Activated T-helper 1 cell treated with anti-CD3 and anti-CD28 coated beads, Interleukin-2, amount 50 U/mL, for 16 hours (primary cell): ENCODE measurements at places on chromosomes 6 and 20.

- no peak for DNase-seq
Observed at GRCh38 chr20:45727044-45727443, 4.9 kb downstream of the SPINT4 start.

DNA sequence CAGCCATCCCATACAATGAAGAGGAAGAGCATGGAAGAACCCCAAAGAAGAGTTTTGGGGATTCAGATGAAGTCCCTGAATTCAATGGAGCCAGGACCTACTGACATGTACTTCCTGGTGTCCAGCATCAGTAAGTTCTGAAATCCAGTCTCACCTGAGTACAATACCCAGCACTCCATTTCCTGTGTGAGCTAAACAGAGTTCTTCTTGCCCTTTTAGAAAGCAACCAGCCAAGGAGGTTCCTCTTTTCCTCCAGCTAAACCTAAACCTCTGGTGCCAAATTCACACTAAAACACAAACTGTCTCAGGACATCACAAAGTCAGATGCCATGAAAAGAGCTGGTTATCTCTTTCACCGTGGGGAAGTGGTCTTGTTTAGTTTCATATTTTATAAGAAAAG, 71.5 kb downstream of the PKHD1 start:
- DNase-seq = no peak

DNA sequence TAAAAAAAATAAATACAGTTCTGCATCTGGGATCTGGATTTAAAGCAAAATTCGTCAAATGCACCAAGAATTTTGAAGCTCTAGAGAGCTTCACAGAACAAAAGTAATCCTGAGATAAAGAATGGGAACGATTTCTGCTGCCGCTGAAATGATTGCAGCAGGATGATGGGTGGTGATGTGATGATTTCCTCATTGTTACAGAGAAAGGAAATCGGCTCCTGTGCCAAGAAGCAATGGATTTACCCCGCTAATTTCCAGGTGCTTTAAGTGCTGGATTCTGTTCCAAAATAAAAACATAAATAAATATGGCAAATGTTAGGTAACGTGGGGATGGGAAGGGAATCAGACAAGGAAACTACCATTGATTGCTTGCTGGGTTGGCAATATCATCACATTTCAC, 1067.9 kb upstream of the MAP3K7 start:
- no peak for DNase-seq

DNA sequence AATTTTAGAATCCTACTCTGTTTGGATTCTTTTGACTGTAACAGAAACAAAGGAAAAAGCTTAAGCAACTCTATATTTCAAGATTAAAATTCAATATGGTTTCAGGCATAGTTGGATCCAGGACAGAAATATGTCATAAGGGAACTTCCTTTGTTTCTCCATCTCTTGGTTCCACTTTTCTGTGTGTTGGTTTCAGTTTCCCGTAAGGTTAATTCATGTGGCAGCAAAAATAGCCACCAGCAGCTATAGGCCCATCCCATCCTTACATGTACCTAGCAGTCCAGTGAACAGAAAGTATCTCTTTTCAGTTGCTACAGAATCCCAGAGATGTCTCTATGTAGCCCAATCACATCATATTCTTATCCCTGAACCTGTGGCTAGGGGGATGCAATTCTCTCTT, 8.8 kb upstream of the FAM8A1 start:
- DNase-seq = no peak

GRCh38 chr6:44119704-44120262, 7.5 kb downstream of the MRPL14 start:
- DNase-seq = no peak

GRCh38 chr20:20904501-20904831, 192.0 kb upstream of the RALGAPA2 start:
- no peak for DNase-seq

DNA sequence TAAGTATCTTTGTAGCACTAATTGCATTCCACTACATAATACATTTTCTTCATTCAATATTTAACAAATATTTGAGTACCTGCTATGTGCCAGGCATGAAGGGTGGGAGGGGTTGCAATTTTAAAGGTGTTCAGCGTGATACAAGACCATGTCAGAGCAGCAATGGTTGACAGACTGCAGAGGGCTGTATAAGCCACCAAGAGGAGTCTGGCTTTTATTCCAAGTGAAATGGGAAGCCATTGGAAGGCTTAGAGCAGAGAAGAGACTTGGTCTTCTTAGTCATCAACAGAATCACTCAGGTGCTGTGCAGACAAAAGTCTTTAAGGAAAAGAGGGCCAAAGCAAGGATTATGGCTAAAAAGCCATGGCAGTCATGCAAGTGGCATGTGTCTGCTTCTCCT, 360.8 kb upstream of the ARID1B start:
- DNase-seq = no peak

GRCh38 chr6:128074567-128074966, 173.7 kb upstream of the THEMIS start:
- no peak for DNase-seq

GRCh38 chr6:133286765-133287164, 45.6 kb downstream of the EYA4 start:
- no peak for DNase-seq

- DNase-seq = no peak
Observed at GRCh38 chr20:15814911-15815310, 758.3 kb downstream of the KIF16B start.

- DNase-seq = no peak
Observed at GRCh38 chr6:46894433-46894832, 27.3 kb downstream of the ADGRF5 start.

DNA sequence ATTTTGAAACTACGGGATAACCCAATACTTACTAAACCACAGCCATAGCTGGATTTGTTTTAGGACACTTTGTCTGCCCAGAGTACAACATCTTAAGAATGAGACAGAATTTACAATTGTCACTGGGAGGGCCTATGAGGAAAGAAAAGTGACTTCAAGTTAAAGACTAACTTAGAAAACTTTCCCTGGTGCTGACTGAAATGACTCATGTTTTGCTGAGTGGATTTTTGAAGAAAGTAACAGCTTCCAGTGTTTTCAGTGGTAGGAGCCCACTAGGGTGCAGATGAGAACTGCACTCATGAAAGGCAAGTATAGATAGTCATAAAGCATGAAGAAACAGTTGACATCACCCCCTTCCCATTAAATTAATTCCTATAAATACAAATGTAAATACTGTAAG, 988.2 kb upstream of the MAP3K7 start:
- no peak for DNase-seq

GRCh38 chr6:76466286-76466685, 393.8 kb upstream of the IMPG1 start:
- no peak for DNase-seq

- no peak for DNase-seq
Observed at GRCh38 chr20:58138395-58138794, 90.1 kb downstream of the ANKRD60 start.

DNA sequence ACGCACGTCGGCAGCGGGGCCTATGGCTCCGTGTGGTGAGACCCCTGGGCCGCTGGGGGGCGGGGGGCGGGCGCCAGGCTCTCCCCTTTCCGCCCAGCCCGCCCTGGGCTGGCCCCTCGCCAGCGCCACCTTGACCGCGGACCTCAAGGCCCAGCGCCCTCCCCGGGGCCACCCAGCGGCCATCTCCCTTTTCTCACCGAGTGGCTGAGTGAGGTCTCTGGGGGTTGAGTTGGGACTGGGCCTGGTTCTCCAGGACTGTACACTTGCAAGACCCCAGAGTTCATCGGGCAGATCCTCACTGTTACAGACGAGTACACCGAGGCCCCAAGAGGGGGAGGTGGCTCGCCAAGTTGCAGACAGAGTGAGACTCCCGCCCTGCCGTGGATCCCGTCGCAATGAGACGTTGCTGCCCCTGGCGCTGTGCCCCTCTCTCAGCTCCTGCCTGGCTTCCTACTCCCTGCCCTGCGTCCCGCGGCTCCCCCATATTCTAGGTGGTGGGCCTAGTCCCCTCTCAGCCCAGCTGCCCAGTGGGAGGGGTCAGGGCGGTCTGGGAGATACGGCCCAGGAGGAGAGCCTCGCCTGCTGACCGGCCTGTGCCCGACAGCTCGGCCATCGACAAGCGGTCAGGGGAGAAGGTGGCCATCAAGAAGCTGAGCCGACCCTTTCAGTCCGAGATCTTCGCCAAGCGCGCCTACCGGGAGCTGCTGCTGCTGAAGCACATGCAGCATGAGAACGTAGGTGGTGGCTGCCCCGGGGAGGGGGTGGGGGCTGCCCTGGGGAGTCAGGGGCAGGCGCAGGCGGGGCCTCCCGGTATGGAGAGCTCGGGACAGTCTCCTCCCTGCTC, 576 bp downstream of the MAPK13 start:
- no peak for DNase-seq

GRCh38 chr6:35629876-35630378, 58.8 kb downstream of the FKBP5 start:
- no peak for DNase-seq

DNA sequence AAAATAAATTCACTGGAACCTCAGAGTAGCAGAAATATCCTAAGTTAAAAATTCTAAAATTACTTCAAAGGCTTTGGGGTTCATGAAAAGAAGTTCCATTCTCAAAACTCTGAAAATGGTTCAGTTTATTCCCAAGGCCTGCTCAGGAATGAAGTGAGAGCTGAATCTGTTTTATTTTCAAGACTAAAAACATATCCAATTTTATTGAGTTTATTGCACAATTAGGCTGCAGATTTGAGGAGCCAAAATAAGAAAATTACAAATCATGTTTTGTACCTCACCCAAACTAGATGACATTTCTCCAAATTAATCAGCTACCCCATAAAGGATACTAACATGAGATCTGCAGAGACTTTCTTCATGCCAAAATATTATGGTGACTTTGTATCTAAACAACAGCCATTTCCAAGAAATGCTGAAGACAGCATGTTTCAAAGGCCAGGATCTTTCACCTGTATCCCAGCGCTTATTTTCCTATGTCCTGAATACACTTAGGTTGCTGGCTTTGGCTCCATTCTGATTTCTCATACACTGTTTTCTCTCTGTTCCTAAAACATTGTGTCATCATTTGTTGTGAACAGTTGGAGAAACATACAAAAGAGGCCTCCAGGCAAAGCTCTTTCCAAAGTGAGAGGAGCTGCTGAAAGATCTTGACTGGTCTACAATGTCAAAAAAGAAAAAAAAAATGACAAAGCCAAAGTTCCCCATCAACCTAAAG, 85.7 kb upstream of the F13A1 start:
- DNase-seq = no peak

DNA sequence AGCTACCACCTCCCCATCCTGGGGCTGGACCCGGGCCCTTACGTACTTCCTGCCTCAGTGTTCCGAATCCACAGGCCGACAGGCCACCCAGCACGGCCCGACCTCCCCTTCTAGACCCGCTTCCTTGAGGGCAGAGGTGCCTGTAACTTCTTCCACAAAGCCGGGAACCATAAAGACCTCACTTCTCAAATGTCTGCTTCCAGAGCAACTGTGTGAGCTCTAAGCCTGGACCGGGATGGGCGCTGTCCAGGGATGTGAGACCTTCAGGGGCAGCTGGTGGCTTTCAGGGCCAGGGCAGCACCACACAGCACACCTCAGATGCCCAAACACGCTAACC, 9.3 kb downstream of the SLC2A4RG start:
- no peak for DNase-seq

DNA sequence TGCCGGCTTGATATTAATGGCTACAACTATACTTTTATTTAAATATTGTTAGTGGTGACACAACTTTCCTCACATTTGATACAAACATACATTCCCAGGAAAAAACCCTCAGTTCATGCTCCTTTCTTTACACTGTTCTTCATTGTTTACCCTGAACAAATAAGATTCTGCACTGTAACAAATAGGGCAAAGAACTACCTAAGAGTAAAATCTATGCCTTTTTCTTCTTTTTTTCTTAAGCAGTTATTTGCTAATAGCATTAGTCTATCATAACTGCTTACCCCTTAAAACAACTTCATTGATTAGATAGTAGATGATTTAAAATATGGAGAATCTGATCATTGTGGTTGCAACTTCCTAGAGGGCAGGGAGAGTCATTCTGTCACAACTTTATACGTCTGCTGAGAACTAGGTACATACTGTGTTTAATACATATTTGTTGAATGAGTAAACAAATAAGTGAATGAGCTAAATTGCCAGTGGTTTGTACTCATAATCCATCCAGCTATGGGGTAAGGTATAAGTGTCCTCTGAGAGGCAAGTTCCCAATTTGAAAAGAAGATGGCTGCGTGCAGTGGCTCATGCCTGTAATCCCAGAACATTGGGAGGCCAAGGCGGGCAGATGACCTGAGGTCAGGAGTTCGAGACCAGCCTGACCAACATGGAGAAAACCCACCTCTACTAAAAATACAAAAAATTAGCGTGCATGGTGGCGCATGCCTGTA, 161.0 kb downstream of the CDK19 start:
- no peak for DNase-seq

GRCh38 chr20:10639077-10639736, 34.6 kb downstream of the JAG1 start:
- DNase-seq = no peak

DNA sequence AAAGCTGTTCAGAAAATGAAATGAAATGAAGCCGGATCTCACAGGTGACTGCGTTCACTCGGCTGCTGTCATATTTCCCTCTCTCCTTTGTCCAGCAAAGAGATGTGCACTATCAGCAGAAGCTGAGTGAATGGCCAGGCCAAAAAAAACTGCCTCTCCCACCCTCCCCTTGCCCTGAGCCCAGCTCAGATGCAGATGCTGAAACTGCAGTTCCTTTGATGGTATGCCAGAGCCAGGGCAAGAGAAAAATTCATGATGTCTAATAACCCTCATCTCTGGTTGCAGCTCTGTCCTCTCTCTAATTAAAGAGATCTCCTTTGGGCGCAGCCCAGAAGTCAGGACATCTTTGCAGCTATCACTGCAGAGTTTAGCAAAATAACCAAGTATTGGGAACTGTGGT, 210.5 kb upstream of the RIN2 start:
- no peak for DNase-seq

GRCh38 chr6:108114841-108115597, 40.5 kb upstream of the OSTM1 start:
- no peak for DNase-seq
